ENCODE measurements at places on chromosomes 13 and 19. TPM values are rescaled to one million over a fixed set of nuclear protein-coding genes. Genes with fewer than 3 reads are reported as not detected.
A peak's percentile ranks its signal among the peaks of the same experiment; 100 is the strongest.

DNA sequence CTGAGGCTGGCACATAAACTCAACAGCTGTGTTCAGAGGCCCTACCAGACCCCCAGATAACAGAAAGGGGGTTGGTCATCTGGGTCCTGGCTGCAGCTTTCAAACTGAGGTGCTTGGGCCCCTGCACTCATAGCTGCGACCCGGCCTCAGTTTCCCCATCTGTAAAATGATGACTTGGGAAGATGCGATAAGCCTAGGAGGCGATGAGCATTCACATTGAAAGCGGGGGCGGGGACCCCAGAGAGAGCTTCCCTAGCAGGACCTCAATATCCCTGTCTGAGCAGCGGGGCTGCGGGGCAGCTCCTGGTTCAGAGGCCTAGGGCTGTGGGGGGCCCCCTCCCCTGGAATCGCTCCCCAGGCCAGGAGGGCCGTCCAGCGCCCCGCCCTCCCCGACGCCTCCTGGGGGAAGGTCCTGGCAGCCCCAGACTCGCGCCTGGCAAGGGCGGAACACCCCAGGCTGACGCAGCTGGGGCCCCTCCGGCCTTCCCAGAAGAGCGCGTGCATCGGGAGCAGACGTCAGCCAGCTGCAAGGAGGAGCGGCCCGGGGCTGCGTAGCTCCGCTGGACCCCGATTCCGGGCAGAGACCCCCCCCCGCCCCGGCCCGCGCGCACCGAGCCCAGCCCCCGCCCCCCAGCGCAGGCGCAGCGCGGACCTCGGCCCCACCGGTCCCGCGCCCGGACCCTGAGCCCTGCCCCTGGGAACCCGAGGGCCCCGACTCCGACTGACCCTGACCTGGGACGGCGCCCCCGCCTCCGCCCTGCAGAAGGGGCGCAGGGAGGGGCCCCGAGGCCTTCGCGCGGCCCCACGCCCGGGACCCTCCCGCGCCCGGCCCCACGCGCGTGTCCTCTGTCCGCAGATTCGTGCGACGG is 3.5 kb downstream of the FSTL3 start:
- peak; percentile 28 for DNase-seq

GRCh38 chr13:68023838-68024581 is 793.9 kb upstream of the PCDH9 start:
- DNase-seq, result no peak

GRCh38 chr13:40197936-40198595 is 468.4 kb downstream of the FOXO1 start:
- no peak for DNase-seq

DNA sequence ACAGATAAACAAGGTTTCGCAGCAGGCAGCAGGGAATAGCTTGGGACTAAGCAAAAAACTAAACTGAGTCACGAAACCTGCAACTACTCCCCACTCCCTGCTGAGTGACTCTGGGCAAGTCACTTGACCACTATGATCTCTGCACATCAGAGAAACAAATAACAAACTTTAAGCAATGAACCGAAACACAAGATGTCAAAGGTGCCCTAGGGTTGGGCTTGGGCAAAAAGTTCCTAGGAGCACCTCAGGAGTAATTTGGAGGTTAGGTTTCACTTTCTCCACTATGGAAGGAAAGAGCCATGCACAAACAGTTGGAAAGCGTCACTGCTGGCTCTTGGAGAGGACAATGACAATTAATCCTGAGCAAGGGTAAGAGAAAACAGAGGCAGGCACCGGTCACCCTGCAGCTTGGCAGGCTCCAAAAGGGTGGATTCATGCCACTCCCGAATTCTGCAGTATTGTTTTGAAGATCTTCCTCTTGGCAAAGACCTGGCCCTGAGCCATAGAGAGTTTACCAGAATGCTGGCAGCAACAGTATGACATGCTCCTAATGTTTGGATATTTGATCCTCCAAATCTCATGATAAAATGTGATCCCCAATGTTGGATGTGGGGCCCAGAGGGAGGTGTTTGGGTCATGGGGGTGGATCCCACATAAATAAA is 60.3 kb downstream of the CRYL1 start:
- no peak for DNase-seq

- no peak for DNase-seq
Observed at GRCh38 chr19:36013280-36014011, 567 bp downstream of the ALKBH6 start.

GRCh38 chr19:32469795-32470194 is 64.2 kb downstream of the DPY19L3 start:
- DNase-seq, result no peak

PROZ gene
- not detected for polyA plus RNA-seq

FCER2 gene
- not detected for polyA plus RNA-seq
